ENCODE measurements at places on chromosomes 6 and 20.

- H3K27me3 ChIP-seq, result peaks cover 84% of the 10 kb centered on the region
- H3K36me3 ChIP-seq, result no peaks in the 10 kb centered on the region
- no peak for DNase-seq
- no peak overlapping the region for H3K27ac ChIP-seq
Observed at GRCh38 chr20:63027922-63028389, 21.2 kb upstream of the BHLHE23 start.

- no peaks in the 10 kb centered on the region for H3K4me1 ChIP-seq
- DNase-seq, result no peak
- H3K27me3 ChIP-seq, result no peaks in the 10 kb centered on the region
- no peak overlapping the region for H3K27ac ChIP-seq
- H3K36me3 ChIP-seq, result no peaks in the 10 kb centered on the region
- no peak overlapping the region for H3K4me3 ChIP-seq
Observed at GRCh38 chr6:68650142-68650541, 15.1 kb downstream of the ADGRB3 start.

GRCh38 chr6:11763460-11764249 lies 14.9 kb downstream of the ADTRP start:
- H3K36me3 ChIP-seq, result no peaks in the 10 kb centered on the region
- H3K27ac ChIP-seq, result peak overlapping the region; percentile 55
- no peak overlapping the region for H3K4me3 ChIP-seq

DNA sequence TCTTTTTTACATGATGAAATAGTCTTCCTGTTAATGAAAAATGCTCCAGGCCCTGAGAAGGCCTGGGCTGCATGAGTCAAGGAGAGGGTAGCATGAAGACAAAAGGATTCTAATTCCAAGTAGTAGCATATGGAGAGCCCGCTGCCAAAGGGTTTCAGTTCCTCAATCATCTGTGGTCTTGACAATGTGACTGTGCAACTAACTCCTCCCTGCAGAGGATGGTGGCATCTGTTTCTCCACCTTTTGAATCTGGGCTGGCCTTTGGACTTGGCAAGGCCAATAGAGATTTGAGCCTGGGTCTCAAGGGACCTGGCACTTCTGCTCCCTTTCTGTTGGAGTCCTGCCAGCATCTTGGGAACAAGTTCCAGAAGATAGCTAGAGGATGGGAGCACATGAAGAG lies 35.1 kb upstream of the ANKEF1 start:
- no peaks in the 10 kb centered on the region for H3K27me3 ChIP-seq
- no peaks in the 10 kb centered on the region for H3K4me1 ChIP-seq
- no peaks in the 10 kb centered on the region for H3K36me3 ChIP-seq
- H3K4me3 ChIP-seq, result no peak overlapping the region

DNA sequence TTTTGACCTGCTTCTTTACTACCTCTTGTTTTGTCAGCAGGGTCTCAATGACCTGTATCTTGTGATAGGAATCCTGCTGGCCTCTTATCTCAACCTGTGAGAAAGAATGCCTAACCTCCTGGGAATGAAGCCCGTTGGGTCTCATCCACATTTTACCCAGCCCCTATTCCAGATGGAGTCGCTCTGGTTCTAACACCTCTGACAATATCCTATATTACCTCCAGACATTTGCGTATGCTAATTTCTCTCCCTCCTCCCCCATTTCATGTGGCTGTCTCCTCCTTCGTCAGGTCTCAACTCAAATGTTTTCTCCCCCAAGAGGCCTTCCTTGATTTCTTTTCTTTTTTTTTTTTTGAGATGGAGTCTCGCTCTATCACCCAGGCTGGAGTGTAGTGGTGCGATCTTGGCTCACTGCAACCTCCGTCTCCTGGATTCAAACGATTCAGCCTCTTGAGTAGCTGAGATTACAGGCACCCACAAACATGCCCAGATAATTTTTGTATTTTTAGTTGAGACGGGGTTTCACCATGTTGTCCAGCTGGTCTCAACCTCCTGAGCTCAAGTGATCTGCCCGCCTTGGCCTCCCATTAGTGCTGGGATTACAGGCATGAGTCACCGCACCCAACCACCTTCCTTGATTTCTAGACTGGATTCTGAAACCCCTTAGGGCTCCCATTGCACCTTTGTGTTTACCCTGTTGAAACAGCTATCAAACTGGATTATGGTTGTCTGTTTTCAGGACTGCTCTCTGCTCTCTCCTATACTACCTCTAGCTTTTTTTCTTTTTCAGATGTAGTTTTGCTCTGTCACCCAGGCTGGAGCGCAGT lies 49.5 kb upstream of the B4GALT5 start:
- no peak overlapping the region for H3K4me3 ChIP-seq
- H3K27ac ChIP-seq, result no peak overlapping the region
- no peaks in the 10 kb centered on the region for H3K36me3 ChIP-seq
- H3K27me3 ChIP-seq, result no peaks in the 10 kb centered on the region

DNA sequence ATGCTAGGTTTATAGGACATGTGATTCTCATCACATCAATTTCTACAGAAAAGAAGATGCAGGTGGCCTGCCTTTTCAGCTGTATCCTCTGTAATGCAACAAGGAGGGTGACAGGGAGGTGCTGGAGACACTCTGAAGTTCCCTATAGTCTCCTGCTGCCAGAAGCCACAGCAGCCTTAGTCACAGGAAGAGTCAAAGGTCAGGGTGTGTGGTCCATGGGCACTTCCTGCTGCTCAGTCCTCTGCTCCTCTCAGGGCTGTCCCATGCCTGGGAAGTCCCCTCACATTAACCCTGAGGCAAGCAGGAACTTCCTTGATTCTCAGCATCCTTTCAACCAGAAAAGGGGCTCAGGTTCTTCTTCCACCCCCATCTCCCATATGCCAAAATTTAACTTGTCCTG lies 144.8 kb upstream of the FOXA2 start:
- H3K4me3 ChIP-seq, result no peak overlapping the region
- no peak overlapping the region for H3K27ac ChIP-seq
- no peaks in the 10 kb centered on the region for H3K4me1 ChIP-seq
- no peak for DNase-seq
- H3K36me3 ChIP-seq, result no peaks in the 10 kb centered on the region
- H3K27me3 ChIP-seq, result no peaks in the 10 kb centered on the region

DNA sequence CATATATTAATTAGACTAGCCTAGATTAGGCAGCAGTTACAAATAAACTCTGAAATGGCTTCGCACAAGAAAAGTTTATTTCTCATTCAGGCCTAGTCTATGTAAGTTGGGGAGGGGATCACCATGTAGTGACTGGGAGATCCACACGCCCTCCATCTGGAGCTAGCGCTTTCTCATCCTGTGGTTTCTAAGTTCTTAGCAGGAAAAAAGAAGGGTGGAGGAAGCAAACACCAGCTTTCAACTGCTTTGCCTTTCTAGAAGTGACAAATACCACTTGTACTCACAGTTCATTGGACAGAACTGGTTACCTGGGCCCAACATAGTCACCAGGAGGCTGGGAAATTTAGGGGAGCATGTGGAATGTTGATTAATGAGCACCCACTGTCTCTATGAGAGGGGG lies 46.6 kb downstream of the NDUFAF5 start:
- H3K36me3 ChIP-seq, result no peaks in the 10 kb centered on the region
- no peak overlapping the region for H3K4me3 ChIP-seq
- no peaks in the 10 kb centered on the region for H3K27me3 ChIP-seq
- H3K4me1 ChIP-seq, result no peaks in the 10 kb centered on the region

- H3K36me3 ChIP-seq, result no peaks in the 10 kb centered on the region
- peaks cover 25% of the 10 kb centered on the region for H3K4me1 ChIP-seq
- DNase-seq, result no peak
- H3K4me3 ChIP-seq, result no peak overlapping the region
- H3K27me3 ChIP-seq, result no peaks in the 10 kb centered on the region
- H3K27ac ChIP-seq, result no peak overlapping the region
Observed at GRCh38 chr6:3631186-3631585, 120.3 kb downstream of the PXDC1 start.

DNA sequence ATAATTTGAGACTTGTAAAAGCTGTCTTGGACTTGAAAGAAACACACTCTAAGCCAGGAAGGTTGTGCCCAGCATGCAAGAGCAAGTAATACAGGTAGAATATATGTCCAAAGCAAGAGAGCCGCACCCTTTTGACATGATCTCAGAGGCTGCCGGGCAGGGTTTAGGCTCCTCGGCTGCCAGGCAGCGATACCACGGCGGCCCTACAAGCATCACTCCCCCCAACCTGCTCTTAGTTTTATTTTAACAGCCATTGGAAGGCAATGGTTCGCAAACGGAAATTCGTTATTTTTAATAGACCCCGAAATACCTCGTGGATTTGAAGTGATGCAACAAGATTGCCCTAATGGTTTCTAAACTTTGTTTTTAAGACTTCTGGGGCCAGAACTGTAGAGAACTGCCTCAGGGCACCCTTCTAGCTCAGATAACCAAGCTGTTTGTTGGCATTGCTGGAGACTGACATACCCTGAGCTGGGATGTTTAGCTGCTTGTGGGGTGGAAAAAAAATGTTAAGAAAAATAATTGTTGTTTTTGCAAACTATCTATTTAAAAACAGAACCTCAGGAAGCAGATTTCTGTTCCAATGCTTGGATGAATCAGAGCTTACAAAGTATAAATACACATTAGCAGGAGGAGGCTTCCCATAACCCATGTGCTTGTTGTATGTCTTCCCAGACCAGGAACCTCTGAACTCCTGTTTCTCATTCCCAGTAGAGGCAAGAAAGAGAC lies 39.0 kb downstream of the JAG1 start:
- H3K27me3 ChIP-seq, result no peaks in the 10 kb centered on the region
- H3K36me3 ChIP-seq, result peaks cover 10% of the 10 kb centered on the region

DNA sequence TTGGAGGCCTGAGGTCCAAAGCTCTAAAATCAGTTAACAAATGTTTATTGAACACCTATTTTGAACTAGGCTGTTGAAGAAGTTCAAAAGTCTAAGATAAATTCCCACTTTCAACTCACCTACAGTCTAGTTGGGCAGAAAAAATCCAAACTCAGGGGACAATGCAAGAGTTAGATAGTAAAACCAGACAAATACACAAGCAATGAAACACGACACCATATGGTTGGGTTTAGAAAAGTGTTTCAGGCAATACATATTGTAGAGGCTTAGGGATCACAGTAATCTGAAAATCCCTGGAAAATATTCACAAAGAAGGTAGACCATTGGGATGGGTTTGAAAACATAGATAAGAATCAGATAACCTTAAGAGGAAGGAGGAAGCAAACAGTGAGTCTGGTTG lies 1.3 kb upstream of the CARMIL1 start:
- no peaks in the 10 kb centered on the region for H3K27me3 ChIP-seq
- peaks cover 19% of the 10 kb centered on the region for H3K4me1 ChIP-seq
- no peak overlapping the region for H3K27ac ChIP-seq
- H3K4me3 ChIP-seq, result no peak overlapping the region
- DNase-seq, result no peak

GRCh38 chr6:14822679-14823078 lies 423.2 kb upstream of the JARID2 start:
- H3K36me3 ChIP-seq, result no peaks in the 10 kb centered on the region
- no peak for DNase-seq
- H3K4me1 ChIP-seq, result no peaks in the 10 kb centered on the region
- H3K27me3 ChIP-seq, result no peaks in the 10 kb centered on the region
- H3K27ac ChIP-seq, result no peak overlapping the region
- no peak overlapping the region for H3K4me3 ChIP-seq

- no peak overlapping the region for H3K4me3 ChIP-seq
- no peak overlapping the region for H3K27ac ChIP-seq
- H3K36me3 ChIP-seq, result no peaks in the 10 kb centered on the region
- DNase-seq, result no peak
- H3K4me1 ChIP-seq, result no peaks in the 10 kb centered on the region
Observed at GRCh38 chr6:26392932-26393636, 9.0 kb upstream of the BTN3A1 start.

DNA sequence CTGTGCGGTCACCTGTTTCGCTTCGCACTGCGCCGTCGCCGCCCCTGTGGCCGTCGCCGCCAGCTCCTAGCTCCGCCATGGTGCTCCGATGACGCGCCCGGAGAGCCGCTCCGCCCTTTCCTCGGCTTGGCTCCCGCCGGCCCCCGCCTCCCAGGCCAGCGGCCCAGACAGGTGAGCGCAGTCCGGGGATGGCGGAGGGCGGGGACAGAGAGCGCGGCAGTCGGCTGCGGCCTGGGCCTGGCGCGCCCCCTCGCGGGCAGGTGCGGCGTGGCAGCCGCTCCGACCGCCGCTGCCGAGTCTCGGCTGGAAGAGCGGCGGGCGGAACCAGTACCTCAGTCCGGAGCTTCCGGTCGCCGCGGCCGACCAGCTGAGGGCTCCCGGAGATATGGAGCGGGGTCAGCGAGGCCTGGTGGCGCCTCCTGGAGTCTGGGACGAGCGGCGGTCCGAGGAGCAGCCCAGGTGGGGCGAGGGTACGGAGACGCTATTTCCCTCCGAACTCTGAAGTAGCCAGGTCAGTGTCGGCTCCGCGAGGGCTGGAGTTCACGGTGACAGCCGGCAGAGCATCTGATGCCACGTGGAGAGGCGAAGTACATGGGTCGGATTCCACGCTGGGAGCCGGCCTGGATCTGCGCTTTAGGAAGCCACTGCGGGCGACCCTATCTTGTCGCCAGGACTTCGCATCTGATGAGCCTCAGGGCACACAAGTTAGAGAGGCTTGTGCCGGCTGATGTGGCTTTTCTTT lies at the start of gene MAP7:
Gene MAP7, minus strand, starts transcription at position 93 of the 742 bp plus-strand sequence. Its CDS starts 14 bp downstream, at position 79.
- H3K4me3 ChIP-seq, result peak within 1 kb of the TSS; percentile 52
- H3K27ac ChIP-seq, result no peak within 1 kb of the TSS
- no peaks in the 10 kb centered on the region for H3K36me3 ChIP-seq
- peak; percentile 70 for DNase-seq
- peaks cover 4% of the 10 kb centered on the region for H3K27me3 ChIP-seq

GRCh38 chr6:115594891-115595290 lies 465.8 kb downstream of the FRK start:
- H3K36me3 ChIP-seq, result no peaks in the 10 kb centered on the region
- no peak for DNase-seq
- H3K27ac ChIP-seq, result no peak overlapping the region
- H3K4me3 ChIP-seq, result no peak overlapping the region
- no peaks in the 10 kb centered on the region for H3K4me1 ChIP-seq
- no peaks in the 10 kb centered on the region for H3K27me3 ChIP-seq

DNA sequence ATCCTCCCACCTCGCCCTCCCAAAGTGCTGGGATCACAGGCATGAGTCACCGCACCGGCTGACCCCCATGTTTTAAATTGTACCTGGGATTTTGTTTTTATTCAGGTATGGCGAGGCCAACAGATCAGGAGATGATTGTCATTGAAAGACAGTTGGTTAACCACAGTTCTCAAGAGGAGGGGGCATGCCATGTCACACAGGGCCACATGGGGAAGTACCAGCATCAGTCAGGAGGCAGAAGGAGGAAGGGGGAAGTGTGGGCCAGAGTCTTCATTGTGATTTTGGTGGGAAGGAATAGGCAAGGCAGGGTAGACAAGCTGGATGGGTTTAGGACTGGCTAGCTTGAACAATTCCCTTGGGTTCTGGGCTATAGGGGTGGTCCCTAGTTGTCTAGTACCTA lies 9.9 kb upstream of the MMP9 start:
- no peak overlapping the region for H3K27ac ChIP-seq
- no peaks in the 10 kb centered on the region for H3K4me1 ChIP-seq
- peaks cover 78% of the 10 kb centered on the region for H3K27me3 ChIP-seq
- DNase-seq, result peak; percentile 58
- H3K4me3 ChIP-seq, result no peak overlapping the region

GRCh38 chr6:89999154-89999553 lies 104.9 kb downstream of the GJA10 start:
- H3K27ac ChIP-seq, result no peak overlapping the region
- no peaks in the 10 kb centered on the region for H3K27me3 ChIP-seq
- DNase-seq, result no peak
- H3K4me3 ChIP-seq, result no peak overlapping the region
- H3K4me1 ChIP-seq, result peaks cover 10% of the 10 kb centered on the region

GRCh38 chr6:46014046-46014445 lies 1.6 kb downstream of the CLIC5 start:
- H3K27me3 ChIP-seq, result peaks cover 6% of the 10 kb centered on the region
- no peak overlapping the region for H3K4me3 ChIP-seq
- DNase-seq, result no peak

- no peaks in the 10 kb centered on the region for H3K36me3 ChIP-seq
- peaks cover 15% of the 10 kb centered on the region for H3K4me1 ChIP-seq
- no peaks in the 10 kb centered on the region for H3K27me3 ChIP-seq
- no peak for DNase-seq
- no peak overlapping the region for H3K4me3 ChIP-seq
- no peak overlapping the region for H3K27ac ChIP-seq
Observed at GRCh38 chr6:34227761-34228421, 8.8 kb upstream of the HMGA1 start.

Measured in sigmoid colon (tissue), 7 donors.